ENCODE measurements at places on chromosomes 3 and 15. TPM values are rescaled to one million over a fixed set of nuclear protein-coding genes. Genes with fewer than 3 reads are reported as not detected.

Gene WDR93
- total RNA-seq = 0.10 TPM

Gene CCDC39
- not detected for total RNA-seq

Gene TUBGCP4
- total RNA-seq = 8.8 TPM

Gene SLC12A1
- total RNA-seq = not detected

Gene CCR3
- total RNA-seq = not detected

Gene LRTM1
- not detected for total RNA-seq

Gene C3orf85
- not detected for total RNA-seq

Gene SV2B
- 2.3 TPM for total RNA-seq

Gene GP5
- total RNA-seq = not detected

Gene HACD3
- 90.8 TPM for total RNA-seq

Gene C3orf33
- 1.4 TPM for total RNA-seq

Gene VPS33B
- 13.7 TPM for total RNA-seq

Measured in vein endothelial cell (primary cell).